ENCODE measurements at places on chromosomes 3 and 15.

- DNase-seq, result no peak
Observed at GRCh38 chr3:43765521-43765971, 74.8 kb downstream of the ABHD5 start.

- no peak for DNase-seq
Observed at GRCh38 chr3:39408493-39409372, 2.2 kb downstream of the RPSA start.

- DNase-seq, result peak; percentile 17
Observed at GRCh38 chr15:49406352-49407118, 16.5 kb upstream of the FGF7 start.

- DNase-seq, result no peak
Observed at GRCh38 chr3:148932972-148933371, 58.4 kb upstream of the GYG1 start.

DNA sequence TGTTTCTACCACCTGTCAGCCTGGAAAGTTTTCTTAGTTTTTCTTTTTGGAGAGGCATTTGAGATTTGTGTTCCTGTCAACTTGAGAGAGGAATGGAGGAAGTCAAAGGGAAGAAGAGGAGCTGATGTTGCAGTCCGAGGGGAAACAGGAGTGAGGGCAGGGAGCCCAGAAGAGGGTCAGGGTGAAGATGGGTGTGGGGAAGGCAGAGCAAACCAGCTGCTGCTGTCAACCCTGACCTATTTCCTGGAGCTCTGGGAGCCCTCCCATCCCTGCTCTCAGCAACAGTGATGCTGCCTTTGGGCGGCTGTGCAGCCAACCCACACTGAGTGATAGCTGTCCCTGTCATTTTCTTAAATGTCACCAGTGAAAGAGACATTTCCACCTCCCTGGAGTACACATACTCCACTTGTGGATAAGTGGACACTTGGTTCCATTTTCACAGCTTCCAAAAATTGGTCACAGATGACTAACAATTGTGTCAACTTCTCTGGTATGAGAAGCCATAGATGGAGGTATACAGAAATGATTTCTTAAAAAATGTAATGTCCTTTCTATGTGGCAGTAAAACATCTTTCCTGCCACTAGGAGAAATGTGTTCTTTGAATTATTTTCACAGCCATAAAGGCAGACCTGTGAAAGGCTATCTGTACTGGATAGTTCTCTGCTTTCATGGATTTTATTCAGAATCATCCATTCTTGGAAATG lies 556.3 kb upstream of the TBL1XR1 start:
- DNase-seq, result no peak

DNA sequence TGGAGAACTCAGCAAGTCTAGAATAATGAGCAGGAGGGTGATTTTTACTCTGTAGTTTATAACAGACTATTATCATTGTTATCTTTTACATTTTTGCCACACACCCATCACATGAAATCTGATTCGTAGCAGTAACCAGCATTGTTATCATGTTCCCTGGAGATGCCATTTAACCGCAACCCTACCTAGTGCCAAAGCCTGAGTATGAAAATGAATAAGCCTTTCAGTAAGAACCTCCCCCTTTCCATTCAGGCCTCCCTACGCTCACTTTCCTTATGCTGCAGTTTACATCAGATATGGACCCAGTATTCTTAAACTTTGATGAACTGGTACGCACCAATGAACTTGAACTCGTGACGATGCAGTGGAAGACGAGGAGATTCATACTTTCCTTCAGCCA lies 158.7 kb upstream of the SPRED1 start:
- no peak for DNase-seq

DNA sequence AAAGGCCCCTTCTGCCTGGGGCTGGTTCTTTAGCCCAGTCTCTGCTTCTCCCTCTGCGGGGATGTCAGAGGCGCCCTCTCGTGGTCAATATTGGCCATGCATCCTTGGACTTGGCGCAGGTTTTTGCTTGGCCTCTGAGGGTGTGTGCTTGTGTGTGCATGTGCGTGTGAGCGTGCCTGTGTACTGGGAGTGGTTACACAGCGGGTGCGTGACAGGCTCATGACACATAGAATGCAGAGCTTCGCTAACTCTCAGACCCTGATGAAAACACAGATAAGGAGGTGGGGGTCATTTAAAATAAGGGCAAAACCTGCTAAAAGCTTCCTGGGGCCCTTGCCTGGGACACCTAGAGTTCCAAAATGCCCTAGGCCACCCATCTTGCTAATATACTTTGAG lies 160.9 kb downstream of the SMAD6 start:
- peak; percentile 85 for DNase-seq

DNA sequence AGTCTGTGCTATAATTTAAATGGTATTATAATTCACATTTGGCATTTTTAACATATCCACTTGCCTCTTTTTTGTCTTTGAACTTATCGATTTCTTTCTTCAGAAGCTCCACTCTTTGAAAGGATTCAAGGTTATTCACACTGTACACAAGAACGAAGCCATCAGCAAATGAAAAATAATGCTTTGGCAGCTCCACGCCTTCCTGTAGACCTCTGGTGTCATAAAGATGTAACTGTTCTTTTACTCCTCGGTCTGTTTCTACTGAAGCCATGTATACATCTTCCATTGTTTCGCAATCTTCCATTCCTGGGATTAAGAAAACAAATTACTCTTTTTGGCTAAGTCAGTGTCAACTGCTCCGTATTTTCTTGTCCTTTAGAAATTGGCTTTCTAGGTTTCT lies 16.0 kb downstream of the NKIRAS1 start:
- no peak for DNase-seq

GRCh38 chr15:67873777-67874176 lies 33.9 kb upstream of the RNU6-1 start:
- DNase-seq, result no peak

DNA sequence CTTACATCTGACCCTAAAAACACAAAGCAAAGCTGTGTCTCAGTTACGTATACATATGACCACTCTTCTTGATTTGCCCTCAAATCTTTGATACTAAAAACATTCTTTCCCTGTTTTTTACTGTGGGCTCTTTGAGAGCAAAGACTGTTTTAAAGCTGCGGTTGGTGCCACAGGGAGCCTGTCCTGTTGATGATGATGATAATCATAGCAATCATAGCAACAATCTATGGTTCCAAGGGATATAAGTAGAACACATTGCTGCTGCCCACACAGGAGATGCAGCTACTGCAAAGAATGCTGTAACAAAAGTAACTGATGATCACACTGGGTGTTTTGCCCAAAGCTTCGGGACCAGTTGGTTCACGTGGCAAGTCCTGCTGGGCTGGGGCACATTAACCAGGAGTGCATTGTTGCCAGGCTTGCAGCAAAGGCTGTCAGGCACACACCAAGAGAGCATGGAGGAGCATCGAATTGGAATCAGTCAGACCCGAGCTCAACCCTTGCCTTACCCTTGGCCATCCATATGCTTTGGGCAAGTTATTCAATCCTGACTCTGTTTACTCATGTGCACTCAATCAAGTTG lies 131.4 kb upstream of the EIF1B start:
- no peak for DNase-seq

DNA sequence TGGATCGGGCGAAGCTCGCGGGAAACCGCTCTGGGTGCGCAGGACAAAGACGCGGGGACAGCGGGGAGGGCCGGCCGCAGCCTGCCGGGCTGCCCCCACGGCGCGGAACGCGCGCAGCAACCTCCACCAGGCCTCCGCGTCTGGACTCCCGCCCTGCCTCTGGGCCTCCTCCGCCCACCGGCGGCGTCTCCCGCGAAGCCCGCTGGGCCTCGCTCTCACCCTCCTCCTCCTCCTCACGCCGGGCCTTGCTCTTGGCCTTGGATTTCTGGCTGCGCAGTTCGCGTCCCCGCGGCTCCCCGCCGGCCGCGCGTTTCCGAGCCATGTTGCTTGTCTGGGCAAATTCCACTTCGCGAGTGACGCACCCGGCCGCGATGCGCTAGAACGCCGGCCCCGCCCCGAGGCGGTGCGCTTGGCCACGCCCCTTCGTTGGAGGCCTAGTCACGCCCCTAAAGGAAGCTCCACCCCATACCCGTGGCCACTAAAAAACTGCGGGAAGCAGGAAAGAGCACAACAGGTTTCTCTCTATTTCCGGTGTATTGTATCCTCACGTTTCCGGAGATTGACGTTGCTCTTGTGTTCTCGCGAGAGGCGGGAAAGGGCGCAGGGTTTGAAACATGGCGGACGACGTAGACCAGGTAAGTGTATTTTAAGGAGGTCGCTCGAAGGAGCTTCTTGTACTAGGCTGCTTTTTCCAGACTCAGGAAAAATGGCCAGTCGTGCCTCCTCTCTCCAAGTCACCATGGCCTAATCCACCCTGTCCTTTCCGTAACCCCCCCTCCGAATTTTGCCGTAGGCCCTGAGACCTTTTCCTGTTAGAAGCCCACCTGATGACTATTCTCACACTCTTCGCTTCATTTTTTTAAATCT lies at the start of the genes LSM3 and XPC:
Gene LSM3, plus strand, starts transcription at position 571 of the 867 bp plus-strand sequence. Its CDS starts 44 bp downstream, at position 615.
Gene XPC, minus strand, starts transcription at position 355 of the 867 bp plus-strand sequence. Its CDS starts 33 bp downstream, at position 322.
- peak; percentile 97 for DNase-seq

GRCh38 chr15:65962187-65962586 lies 92.9 kb downstream of the RAB11A start:
- DNase-seq, result no peak

Measured in D341Med (cell line).